ENCODE measurements at places on chromosomes 7 and 10.

- DNase-seq, result no peak
Observed at GRCh38 chr7:72223351-72223750, 188.8 kb downstream of the CALN1 start.

DNA sequence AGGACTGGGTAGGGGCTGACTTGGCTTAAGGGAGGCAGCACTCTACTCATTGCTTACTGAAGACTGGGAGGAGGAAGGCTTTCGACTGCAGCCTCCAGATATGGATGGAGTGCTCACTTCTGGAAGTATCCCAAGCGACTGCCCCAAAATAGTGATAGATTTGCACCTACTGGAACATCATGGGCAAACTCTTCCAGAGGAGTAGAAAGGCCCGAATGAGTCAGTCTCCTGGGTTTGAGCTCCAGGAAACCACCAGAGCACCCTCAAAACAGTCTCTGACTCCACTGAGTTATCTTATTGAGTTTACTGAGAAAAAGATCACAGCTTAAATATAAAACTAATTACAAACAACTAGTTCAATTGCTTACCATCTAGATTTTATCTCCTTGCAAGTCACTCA lies 37.2 kb upstream of the PDLIM1 start:
- DNase-seq, result no peak

DNA sequence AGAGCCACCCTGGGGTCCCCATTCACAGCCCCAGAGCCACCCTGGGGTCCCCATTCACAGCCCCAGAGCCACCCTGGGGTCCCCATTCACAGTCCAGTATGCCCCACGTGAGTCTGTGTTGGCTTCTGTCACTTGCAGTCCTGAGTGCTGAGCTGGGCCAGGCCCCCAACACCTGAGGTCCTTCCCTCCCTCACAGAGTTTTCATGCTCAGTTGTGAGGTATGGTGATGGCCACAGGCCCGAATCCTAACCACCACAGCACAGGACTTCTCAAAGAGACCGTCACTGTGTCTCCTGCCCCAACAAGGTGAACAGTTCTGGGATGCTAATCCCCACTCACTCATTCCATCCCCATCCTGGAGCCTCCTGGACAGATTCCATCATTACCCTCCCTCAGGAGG lies 239.2 kb downstream of the PTPRN2 start:
- DNase-seq, result no peak

DNA sequence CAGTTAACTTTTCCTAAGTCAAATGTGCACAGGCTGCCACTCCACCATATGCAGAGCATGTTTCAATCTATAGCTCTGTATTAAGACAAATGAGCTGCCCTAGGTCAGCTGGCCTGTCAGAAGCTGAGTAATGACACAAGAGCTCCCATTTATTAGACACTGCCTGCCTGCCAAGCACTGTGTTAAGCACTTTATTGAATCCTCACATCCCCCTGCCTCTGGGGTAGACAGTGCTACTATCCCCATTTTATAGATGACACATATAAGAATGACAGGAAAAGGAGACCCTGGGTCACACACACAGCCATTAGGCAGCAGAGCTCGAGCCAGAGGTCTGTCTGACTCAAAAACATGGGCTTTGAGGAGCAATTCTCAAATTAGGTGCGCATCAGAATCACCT lies 179.8 kb upstream of the PDE1C start:
- DNase-seq, result no peak

- DNase-seq, result no peak
Observed at GRCh38 chr10:44935201-44935965, 24.2 kb upstream of the RASSF4 start.

GRCh38 chr10:31647861-31648260 lies 280.8 kb downstream of the ARHGAP12 start:
- no peak for DNase-seq

DNA sequence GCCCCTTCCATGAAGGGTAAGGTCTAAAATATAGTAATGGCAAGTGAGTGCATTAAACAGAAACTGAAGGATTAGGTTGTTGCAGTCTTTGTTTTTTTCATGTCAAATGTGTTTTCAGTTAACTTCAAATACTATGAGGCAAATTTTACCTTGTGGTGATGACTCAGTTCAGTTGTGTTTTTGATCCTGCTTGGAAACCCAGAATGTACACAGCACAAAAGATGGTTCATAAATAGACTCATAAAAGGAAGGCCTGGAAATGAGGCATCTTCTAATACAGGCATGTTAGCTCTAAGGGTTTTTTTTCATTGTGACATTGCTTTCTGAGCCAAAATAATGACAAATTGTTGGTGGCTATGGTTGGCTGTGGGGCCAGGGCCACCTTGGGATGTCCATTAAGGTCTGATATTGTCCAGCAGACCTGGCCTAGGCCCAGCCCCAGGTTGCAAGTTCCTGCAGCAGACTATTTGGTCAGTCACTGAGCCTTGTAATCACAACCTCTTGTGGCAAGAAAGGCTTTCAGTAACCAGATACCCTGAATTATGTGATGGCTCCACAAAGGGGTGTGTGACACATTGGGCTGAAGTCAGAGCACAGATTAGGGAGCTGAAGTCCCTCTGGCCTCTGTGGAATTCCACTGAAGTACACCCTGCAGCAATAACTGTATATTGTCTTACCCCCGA lies 69.0 kb upstream of the SAMD8 start:
- DNase-seq, result no peak

- no peak for DNase-seq
Observed at GRCh38 chr7:17580141-17580540, 281.7 kb downstream of the AHR start.

GRCh38 chr7:137877027-137877675 lies 30.4 kb upstream of the DGKI start:
- DNase-seq, result no peak

GRCh38 chr7:54014765-54015164 lies 527.4 kb upstream of the VSTM2A start:
- no peak for DNase-seq

DNA sequence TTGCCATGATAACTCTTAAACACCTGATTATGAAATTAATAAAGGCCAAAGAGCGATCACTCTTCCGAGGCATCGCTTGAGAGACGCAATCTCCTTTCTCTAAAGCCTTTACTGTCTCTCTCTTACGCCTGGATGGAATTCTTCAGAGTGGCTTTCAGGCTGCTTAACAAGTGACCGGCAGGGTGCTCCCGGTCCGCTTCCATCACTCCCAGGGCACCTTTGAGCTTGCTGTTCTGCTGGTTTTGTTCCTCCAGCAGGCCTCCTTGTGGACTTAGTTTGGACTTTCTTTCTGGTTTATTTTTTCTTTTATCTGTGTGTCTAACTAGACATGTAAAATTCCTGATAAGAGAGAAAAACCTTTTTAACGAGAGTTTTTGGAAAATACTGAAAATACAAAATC lies 60.9 kb downstream of the MRPL32 start:
- DNase-seq, result no peak

DNA sequence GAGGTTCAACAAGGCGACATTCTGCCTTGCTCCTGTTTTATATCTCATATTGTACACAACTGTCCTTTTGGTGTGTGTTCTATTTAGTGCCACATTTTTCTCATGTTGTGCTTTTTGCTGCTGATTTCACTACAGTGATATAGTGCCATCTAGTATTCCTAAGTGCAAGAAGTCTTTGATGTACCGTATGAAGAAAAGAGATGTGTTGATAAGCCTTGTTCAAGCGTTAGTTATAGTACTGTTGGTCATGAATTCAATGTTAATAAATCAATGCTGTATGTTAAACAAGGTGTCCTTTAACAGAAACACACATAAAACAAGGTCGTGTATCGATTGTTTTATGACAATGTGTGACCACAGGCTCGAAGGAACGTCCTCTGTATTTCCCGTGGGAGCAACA lies 939.4 kb downstream of the GATA3 start:
- no peak for DNase-seq

GRCh38 chr10:91799612-91799975 lies 1.4 kb downstream of the TNKS2 start:
- no peak for DNase-seq

GRCh38 chr10:35306852-35307251 lies 29.5 kb upstream of the CCNY start:
- no peak for DNase-seq

DNA sequence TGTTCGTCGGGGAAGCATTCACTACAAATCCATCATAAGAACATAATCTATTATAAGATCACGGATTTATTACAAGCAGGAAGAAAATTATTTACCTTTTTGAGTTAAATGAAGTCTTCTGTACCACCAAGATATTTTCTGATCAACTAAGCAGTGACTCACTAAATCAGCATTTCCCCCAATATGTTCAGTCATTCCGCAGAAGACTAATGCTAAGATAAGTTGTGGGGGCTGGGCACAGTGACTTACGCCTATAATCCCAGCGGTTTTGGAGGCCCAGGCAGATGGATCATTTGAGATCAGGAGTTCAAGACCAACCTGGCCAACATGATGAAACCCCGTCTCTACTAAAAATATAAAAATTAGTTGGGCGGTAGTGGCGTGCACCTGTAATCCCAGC lies 144.2 kb upstream of the EGR2 start:
- DNase-seq, result no peak

DNA sequence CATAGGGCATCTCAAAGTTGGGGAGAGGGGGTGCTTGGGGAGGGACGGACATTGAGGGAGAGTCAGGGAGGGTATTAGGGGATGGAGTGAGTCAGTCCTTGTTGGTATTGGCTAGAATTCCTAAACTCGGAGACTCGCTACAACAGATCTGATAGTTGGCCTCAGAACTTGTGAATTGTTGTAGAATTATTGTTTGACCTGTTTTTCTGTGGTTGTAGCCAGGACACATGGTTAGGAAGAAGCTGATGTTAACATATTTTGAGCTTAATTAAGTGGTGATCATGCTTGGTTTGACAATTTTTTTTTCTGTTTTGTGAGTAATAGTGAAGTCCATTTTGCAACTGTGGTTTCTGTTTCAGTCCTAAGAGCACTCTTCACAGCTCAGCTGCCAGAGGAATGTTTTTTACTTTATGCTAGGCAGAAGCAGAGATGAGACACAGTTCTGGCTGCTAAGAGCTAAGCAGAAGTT lies 1190.3 kb upstream of the C7orf33 start:
- DNase-seq, result no peak

GRCh38 chr10:129820451-129820850 lies 143.6 kb downstream of the EBF3 start:
- no peak for DNase-seq

DNA sequence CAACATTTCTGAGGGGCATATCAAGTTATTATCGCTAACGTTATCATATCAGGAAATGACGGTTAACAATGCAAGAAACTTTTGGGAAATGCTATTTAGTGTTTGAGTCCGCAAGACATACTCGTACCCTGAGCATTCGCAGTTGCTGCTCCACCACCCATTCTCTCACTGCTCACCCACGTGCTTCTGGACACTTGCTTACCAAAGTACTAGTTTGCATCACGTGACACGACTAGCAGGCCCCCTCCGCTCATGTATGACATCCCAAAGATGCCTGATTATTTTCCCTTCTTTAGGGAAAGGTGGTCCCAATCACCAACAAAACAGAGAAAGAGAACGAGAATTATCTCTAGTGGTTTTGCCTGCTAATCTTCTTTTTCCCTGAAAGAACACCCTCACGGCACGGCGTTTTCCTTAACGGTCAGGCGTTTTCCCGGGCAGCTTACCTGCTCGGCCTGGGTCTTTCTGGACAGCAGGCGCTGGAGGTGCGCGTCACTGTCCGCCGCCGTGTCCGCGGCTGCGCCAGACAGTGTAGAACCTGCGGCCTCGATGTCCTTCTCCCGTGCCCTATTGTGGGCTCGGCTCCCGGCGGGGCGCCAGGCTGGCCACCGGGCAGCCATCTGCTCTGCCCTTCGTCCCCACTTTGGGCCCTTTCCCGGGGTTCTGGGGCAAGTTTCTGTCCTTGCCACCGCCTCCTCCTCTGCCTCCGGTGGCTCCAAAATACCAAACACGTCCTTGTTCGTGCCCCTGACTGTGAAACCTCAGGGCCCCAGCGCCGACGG lies at the start of gene SUPV3L1:
Gene SUPV3L1, plus strand, starts transcription at position 492 of the 782 bp plus-strand sequence. Its CDS starts 58 bp downstream, at position 550.
- DNase-seq, result peak; percentile 81

DNA sequence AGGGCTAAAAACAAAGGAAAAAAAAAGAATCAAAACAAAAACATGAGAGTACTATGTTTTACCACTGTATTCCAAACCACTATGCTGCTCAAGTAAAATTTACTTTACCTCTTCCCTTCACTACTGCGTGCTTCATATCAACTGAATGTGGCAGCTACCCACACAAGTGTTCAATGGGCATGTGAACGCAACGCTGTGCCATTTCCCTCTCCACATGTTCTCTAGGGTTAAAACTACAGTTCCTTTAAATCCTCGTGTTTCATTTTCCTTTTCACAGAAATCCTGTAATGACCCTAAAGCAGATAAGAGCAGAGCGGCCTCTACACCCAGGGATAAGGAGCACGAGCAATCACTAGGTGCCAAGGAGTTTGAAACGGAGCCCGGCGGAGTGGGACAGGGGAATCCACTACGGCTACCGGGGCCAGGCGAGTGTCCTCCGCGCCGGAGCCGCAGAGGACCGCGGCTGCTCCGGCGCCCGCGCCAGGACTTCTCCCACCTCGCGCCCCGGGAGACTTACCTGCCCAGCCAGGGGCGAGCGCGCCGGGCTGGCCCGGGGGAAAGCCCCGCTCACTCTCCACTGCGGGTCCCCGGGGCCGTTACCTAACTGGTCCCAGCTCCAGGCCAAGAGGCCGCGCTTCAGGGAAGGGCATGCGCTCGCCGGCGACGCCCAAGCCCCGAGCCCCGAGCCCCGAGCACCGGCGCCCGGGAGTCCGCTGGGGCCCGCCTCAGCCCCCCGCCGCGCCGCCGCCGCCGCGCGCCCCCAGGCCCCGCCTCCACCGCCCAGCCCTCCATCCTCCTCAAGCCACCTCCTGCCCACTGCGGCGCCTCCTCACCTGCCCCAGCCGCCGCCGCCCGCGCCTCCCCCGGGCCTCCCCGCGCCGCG lies 711 bp downstream of the NAMPT start:
- peak; percentile 64 for DNase-seq

DNA sequence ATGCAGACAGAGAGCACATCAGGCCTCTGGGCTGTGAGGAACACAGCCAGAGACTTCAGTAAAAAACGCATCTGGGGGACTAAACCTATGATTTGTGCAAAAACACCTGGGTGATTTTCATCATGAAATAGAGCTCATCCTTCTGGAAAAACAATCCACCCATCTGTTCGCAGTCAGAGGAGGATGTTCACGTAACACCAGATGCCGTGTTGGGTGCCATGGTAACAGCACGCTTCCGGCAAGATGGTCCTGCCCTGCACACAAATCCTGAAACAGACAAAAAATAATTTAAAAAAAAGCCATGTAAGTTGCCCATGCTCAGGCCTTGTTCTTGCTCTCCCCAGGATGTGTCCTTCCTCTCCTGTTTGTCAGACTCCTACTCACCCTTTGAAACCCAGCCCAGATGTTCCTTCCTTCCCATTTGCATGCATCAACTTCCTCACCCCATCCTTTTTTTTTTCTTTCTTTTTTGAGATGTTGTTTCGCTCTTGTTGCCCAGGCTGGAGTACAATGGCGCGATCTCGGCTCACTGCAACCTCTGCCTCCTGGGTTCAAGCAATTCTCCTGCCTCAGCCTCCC lies 28.3 kb upstream of the GNA12 start:
- no peak for DNase-seq
